Adrenal gland (tissue), 19 donors: ENCODE measurements at places on chromosomes 2 and 18. TPM values are rescaled to one million over a fixed set of nuclear protein-coding genes. Genes with fewer than 3 reads are reported as not detected.

PPP1R1C gene
- 1.4 TPM for total RNA-seq

DNA sequence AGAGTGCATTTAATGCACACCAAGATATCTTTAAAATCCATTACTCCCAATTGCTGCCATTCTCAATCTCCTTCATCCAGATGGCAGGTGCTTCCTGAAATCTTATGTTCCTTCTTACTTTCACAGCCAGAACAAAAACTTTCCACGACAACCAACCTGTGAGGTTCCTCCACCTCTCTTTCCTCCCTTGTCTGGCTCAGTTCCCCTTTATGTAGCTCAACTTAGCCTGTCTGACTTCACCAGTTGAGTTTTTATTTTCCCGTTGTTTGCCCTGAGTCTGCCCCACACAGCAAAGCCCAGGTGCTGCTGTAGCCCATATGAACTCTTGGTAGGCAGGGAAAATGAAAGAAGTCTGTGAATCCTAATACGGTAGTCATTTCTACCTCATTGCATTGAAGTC, 112.5 kb downstream of the MREG start:
- DNase-seq: no peak

GRCh38 chr2:233037078-233037477, 4.6 kb downstream of the NEU2 start:
- no peak for DNase-seq

DNAH7 gene
- total RNA-seq: 2.3 TPM

CNNM3 gene
- 16.6 TPM for total RNA-seq

- no peak for DNase-seq
Observed at GRCh38 chr2:122525336-122525735, 769.9 kb downstream of the TSN start.

SEPTIN10 gene
- total RNA-seq: 47.3 TPM

GRCh38 chr2:223846515-223846914, 9.1 kb upstream of the AP1S3 start:
- no peak for DNase-seq

ADGRF3 gene
- 0.14 TPM for total RNA-seq

- no peak for DNase-seq
Observed at GRCh38 chr2:137829251-137829650, 135.0 kb upstream of the HNMT start.

DNA sequence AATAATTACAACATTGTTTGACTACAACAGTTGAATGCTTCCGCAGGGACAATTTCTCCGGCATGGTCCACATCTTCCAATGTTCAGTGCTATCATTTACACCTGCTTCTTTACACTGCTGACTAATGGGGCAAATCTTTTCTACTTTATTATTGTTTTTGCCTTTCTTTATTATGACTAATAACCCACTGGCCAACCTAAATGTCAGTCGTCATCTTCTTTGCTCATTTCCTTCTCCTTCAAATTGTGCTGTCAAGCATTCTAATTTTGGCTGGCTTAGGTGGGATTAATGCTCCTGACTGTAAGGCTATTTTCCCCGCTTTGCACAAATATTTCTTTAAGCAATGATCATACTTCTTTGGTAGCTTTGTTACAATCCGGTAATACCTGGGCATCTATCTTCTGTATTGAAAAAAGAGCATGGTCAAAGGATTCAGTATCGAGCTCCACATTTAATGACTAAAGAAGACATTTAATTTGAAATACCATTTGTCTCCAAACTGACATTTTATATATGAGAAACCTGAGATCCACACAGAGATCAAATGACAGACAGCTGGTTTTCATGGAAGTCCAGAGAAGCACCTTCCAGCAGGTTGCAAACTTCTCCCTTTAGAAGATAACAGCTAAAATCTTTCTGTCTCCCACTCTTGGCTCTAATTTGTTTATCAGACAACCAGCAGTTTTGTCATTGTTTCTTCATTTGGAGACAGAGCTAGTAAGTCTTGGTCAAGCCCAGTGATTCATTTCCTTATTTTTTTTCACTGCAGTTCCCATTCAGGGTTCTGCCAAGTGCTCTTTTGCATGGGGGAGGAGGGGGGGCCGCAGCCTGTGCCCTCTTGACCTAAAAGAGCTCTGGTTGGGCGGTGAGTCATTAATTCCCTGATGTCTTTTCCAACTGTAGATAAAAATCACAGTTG, 132.9 kb downstream of the SOCS6 start:
- DNase-seq: peak; percentile 95

RNF144A gene
- 43.7 TPM for total RNA-seq

GRCh38 chr2:203714112-203714511, 7.7 kb downstream of the CD28 start:
- peak; percentile 12 for DNase-seq

DNA sequence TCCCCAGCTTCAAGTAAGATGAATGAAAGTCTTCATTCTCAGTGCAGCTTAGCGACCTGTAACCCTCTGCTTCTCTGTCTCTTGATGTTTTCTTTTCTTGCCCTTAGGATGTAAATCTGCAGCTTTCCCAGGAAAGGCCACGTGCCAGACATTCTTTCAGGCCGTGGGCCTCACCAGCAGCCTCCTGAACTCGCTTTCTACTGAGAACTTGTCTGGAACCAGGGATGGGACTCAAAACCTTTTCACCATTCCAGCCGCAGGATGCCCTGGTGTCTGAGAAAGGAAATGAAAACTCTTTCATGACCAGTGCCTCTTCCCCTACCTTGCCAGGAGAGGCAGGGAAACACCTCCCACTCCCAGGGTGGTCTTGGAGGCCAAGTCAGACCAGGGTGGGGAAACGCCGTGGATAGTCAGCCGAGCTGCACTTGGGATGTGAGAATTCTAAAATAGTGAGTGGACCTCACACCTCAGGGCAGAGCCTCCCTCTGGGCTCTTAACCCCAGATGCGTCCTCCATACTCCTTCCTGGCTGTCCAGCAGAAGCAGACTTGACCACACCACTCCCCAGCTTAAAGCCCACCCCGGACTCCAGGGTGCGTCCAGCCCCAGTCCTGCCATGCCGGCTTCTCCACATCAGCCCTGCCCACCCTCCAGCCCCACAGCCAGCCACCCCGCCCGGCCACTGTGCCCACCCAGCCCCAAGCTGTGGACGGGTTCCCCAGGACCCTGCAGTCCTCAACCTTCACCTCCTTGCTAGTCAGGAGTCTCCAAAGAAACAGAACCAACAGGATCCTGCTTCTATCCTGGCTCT, 115.5 kb downstream of the TWIST2 start:
- DNase-seq: no peak

GALNT3 gene
- total RNA-seq: 0.75 TPM
